Epithelial cell of esophagus (primary cell): ENCODE measurements at places on chromosomes 7 and 10.

DNA sequence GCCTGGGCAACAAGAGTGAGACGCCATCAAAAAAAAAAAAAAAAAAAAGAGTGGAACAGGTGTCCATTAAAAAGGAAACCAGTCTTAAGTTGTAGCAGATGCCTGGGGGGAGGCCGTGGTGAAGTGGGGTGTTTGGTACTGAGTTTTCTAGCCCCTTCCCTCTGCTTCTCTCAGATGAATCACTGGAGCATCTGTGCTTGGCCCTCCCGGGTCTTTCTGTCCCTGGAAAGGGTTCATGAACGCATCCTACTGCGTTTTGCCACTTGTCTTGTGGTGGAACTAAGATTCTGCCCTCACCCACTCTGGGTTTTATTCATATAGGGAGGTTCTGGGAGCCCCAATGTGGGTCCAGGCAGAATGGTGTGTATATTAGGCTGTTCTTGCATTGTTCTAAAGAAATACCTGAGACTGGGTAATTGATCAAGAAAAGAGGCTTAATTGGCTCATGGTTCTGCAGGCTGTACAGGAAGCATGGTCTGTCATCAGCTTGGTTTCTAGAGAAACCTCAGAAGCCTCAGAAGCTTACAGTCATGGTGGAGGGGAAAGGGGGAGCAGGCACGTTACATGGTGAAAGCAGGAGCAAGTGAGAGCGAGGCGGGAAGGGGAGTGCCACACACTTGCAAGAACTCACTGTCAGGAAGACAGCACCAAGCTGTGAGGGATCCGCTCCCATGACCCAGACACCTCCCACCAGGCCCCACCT is 63.5 kb downstream of the CAMK1D start:
- no peak for DNase-seq

GRCh38 chr7:112072541-112073245 is 133.5 kb downstream of the DOCK4 start:
- no peak for DNase-seq

DNA sequence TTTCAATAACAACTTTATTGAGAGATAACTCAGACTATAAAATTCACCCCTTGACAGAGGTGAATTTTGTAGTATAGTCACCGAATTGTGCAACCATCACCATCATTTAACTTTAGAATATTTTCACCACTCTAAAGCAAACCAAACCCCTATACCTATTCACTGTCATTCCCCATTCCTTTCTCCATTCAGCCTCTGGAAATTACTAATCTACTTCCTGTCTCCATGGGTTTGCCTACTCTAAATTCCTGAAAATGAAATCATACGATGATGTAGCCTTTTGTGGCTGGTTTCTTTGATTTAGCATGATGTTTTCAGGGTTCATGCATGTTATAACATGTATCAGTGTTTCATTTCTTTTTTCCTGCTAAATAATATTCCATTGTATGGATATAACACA is 15.6 kb upstream of the LMTK2 start:
- peak; percentile 90 for DNase-seq

- DNase-seq = no peak
Observed at GRCh38 chr10:119502209-119502608, 40.3 kb downstream of the RGS10 start.

GRCh38 chr10:116732573-116732972 is 9.8 kb downstream of the HSPA12A start:
- DNase-seq = no peak

DNA sequence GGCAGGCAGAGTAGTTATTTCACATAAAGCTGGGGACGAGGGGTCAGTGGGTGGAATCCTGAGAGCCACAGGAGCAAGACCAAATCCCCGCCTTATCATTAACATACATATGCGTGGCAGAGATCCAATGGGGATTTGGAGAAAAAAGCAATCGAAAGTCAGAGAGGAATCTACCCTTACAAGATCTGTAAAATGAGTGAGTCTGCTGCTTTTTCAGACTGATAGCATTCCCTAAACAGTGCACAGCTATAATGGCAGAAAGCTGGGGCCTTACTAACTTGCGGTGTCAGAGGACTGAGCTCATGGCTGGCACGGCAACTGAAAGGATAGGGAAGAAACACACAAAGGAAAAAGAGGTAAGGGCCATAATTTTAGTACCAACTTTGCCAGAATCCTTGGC is 25.0 kb downstream of the GPR22 start:
- DNase-seq = no peak

DNA sequence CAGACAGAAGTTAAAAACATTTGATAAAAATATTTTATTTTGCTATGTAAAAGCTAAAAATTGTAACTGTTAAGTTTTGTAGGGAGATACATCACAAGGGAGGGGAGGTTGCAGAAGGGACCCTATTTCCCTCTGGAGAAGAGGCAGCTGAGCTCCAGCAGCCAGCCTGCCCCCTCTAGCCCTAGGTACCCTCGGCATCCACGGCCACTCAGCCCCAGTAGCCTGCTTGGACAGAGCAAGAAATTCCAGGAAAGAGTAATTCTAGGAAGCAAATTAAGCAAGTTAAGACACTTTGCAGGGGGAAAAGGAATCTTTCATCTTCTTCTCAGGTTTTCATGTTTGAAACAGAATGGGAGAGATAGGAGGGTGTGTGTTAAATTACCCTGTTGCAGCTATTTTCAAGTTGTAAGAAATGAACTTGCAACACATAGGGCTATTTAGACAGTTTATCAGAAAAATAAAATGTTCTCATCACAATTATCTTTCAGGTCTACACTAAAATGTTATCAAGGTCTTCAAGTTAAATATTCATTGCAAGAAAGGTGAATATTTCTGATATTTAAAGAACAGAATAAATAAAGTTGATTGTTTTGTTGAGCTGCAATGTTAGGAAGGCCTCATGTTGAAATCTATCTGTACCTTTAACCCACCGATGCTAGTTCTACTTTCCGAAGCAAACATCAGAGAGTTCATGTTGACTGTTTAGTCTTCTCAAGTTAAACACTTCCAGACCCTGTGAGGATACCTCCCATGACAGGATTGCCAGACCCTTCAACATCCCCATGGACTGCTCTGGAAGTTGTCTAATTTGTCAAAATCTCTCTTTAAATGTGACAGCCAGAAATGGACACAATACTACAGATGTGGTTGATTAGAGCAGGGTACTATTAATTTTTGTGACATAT is 5.5 kb downstream of the SGCE start:
- DNase-seq = no peak

DNA sequence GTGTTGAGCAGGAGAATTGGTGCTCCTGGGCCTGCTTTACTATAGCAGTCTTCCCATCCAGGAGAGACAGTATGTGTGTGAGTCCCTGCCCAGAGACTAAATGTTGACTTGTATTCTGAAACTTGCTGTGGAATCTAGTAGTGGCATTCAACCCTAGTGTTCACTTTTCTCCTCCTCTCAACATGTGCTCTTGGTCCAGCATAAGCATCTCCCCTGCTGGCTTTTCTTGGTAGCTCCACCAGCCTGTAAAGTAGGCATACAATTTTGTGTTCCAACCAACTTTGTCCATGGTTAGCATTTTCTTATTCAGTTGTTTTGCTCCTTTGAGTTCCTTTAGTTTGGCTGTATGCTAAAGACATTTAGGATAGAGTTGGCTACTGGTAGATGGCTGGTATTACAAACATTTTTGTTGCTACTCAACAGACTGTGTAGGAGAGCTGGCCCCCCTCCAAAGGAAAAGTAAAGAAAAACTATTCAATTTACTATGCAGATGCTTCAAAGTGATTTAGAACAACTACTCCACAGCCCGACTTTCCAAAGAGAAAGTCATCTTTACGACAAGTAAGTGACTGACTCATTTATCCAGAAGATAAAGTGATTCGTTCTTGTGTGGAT is 46.0 kb downstream of the ASB4 start:
- DNase-seq = no peak

DNA sequence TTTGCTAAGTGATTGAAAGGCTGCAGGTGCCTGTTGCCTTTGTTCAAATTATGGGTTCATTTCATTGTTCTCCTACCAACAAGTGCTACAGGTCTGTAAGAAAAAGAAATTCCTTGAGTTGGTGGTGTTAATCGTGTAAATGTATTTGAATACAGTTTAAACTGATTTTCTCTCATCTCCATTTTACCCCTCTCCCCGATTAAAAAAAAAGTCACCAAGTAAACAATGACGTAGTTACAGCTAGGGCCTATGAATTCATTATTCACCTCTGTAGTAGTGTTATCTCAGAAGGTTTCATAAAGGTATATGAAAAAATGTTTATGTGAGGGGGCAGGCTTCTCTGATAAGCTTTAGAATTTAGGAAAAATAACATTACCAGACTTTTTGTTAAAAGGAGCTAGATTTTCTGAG is 1.1 kb downstream of the REEP3 start:
- DNase-seq = peak; percentile 22

- DNase-seq = no peak
Observed at GRCh38 chr10:61921143-61921542, 19.6 kb downstream of the ARID5B start.

DNA sequence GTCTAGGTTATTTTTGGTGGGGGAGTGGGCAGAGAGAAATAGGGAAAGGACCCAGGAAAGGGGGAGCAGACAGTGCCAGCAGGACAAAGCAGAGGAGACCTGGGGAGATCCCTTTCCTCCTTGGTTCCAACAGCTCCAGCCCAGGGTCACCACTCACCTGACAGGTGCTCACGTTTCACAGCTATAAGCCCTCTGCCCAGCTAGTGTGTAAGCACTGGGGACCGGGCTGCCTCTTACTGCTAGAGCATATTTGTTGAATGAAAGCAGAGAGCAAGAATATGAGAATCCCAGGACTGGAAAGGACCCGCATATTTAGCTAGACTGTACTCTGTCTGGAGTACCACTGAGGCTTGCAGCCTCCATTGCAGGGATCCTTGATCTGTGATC is 6.7 kb downstream of the ZCCHC24 start:
- DNase-seq = no peak

DNA sequence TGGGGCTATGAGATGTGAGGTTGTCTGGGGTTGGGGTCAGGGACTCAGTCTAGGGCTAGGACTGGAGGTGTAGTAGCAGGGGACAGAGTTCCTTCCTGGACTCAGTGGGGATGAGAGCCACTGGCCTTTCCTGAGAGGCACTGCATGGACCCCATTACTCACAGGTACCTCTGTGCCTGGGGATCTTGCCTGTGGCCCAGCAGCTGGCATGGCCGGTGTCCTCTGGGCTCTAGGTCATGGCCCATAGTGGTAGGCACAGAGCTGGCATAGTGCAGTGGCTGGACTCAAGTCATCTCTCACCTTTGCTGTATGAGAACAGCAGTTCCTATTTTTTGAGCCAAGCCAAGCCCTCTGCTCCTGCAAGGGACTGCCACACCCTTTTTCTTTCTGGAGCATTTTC is 51.9 kb downstream of the NEURL1 start:
- no peak for DNase-seq

GRCh38 chr10:125397608-125398007 is 237.2 kb upstream of the CTBP2 start:
- DNase-seq = no peak

- no peak for DNase-seq
Observed at GRCh38 chr10:12638781-12639180, 289.4 kb downstream of the CAMK1D start.

- DNase-seq = no peak
Observed at GRCh38 chr7:137981668-137982067, 20.2 kb downstream of the CREB3L2 start.

DNA sequence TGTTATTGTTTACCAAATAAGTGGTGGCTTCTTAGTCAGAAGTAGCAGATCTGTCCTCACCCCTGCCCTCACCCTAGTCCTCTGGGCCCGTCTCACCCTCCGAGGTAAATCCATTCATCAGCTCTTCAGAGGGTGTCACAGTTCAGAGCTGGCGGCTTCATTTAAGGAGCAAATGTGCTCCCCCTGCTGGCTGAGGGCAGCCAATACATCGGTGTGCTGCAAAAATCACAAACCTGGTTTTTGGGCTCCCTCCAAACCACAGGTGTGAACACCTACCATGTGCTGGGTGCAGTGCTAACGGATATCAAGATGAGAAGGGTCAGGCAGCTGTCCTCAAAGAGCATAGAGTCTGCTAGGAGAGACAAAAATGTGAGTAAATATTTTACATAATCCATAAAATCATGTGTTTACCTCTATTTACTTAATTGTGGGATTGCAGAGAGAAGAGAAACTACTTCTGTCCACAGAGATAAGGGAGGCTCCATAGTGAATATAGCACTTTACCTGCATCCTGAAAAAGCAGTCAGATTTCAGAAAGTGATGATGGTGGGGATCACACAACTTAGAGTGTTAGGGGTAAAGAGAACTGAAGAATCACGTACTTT is 15.5 kb upstream of the CRTAC1 start:
- DNase-seq = peak; percentile 76

DNA sequence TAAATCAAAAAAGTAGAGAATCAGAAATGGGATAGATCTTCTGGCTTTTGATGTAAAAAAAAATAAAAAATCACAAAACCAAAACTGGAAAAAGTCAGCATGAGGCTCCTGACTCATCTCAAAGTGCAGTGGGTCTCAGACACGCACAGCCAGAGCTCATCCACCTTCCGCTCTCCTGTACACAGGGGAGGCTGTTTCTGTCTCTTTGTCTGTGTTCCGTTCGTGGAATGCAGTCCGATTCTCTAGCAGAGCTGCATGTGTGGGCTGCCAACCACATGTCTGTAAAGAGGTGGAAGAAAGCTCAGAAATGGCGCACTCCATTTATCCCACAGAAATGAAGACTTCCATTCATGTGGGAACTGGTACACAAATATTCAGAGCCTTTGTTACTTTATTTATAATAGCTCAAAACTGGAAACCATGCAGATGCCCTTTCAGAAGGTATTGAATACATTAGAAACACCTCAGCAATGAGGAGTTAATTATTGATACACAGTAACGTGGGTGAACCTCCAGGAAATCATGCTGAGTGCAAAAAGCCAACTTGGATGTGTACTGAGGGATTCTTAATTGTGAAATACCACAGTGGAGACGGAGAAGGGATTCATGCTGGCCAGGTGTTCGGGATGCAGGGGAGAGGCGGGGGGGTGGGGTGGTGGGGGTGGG is 123.3 kb downstream of the TRRAP start:
- no peak for DNase-seq

- DNase-seq = no peak
Observed at GRCh38 chr10:10993785-10994184, 23.9 kb upstream of the CELF2 start.

DNA sequence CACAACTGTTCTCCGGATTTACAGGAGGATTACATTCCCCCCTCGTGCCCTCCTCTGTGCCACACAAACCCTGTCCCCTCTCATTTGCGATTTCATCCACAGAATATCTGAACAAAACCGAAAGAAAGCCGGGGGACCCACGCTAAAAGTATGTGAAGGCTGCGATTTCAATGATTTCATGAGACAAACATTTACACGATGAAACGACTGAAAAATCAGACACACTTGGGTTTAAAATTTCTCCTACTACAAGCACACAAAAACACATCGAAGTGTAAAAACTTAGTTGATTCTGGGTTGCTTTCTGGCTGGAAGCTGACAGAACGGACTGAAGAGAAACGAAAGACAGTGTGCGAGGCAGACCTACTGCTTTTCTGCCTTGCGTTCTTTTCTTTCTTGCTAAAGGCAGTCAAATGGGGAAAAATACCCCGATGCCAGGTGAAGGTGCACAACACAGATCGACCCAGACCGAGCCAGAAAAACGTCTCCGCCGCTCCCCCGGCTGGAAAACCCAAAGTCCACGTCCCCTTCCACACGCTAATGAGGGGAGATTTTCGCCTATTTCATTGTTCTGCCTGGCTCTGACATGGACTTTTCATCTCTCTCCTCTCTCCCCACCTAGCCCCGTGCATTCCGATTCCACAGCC is 1.2 kb downstream of the HIPK2 start:
- DNase-seq = no peak
